ENCODE measurements at places on chromosomes 5 and 9. TPM values are rescaled to one million over a fixed set of nuclear protein-coding genes. Genes with fewer than 3 reads are reported as not detected.

SOX30 gene
- not detected for total RNA-seq

SPATA31D4 gene
- not detected for total RNA-seq

FGF1 gene
- total RNA-seq = 5.8 TPM

GRCh38 chr5:123119334-123119986 lies 30.4 kb downstream of the PRDM6 start:
- peak; percentile 38 for DNase-seq

- DNase-seq = peak; percentile 48
Measured at GRCh38 chr5:139058121-139058520, 140.0 kb downstream of the SIL1 start.

Measured in LHCN-M2 (cell line).